A549 treated with AZD2906 at 1 μM for 4 hours (cell line): ENCODE measurements at places on chromosomes 5 and 9. TPM values are rescaled to one million over a fixed set of nuclear protein-coding genes. Genes with fewer than 3 reads are reported as not detected.

Gene KIF12
- total RNA-seq, result 1.3 to 1.9 TPM (median 1.5 TPM) in 5 replicates

Gene IL4
- total RNA-seq, result not detected in 5 replicates

Gene SPINK7
- total RNA-seq, result not detected in 5 replicates

Gene NAIP
- total RNA-seq, result 0.32 to 0.46 TPM (median 0.40 TPM) in 5 replicates

Gene LRRC19
- total RNA-seq, result not detected in 5 replicates

Gene SSNA1
- 98.0 to 157 TPM (median 144 TPM) in 5 replicates for total RNA-seq

Gene SPINK13
- total RNA-seq, result 0.24 to 0.66 TPM (median 0.38 TPM) in 5 replicates

Gene TMEM215
- total RNA-seq, result 0.02 to 0.03 TPM in 2 of 5 replicates, not detected in the others

Gene ARHGEF37
- 2.4 to 2.8 TPM (median 2.6 TPM) in 5 replicates for total RNA-seq

Gene PCDHGA11
- total RNA-seq, result not detected in 5 replicates

Gene CDC20B
- total RNA-seq, result 0.03 to 0.10 TPM (median 0.07 TPM) in 5 replicates

Gene SSBP2
- 13.2 to 15.5 TPM (median 14.9 TPM) in 5 replicates for total RNA-seq

Gene FOXD4L6
- 0.06 to 0.09 TPM in 2 of 5 replicates, not detected in the others for total RNA-seq

Gene KIAA0825
- 0.52 to 0.60 TPM (median 0.53 TPM) in 5 replicates for total RNA-seq

Gene FIBCD1
- 14.3 to 27.2 TPM (median 25.1 TPM) in 5 replicates for total RNA-seq

Gene CORO2A
- 1.2 to 1.8 TPM (median 1.8 TPM) in 5 replicates for total RNA-seq

Gene PAEP
- total RNA-seq, result 0.24 to 0.43 TPM (median 0.26 TPM) in 5 replicates

Gene AGXT2
- total RNA-seq, result not detected in 5 replicates

Gene PCDHGA1
- total RNA-seq, result 0.23 to 0.32 TPM (median 0.27 TPM) in 5 replicates

Gene PTPRD
- 0.13 to 0.49 TPM (median 0.26 TPM) in 5 replicates for total RNA-seq

Gene URM1
- total RNA-seq, result 68.1 to 87.1 TPM (median 84.3 TPM) in 5 replicates

Gene DCAF12
- total RNA-seq, result 34.3 to 41.6 TPM (median 39.5 TPM) in 5 replicates

Gene SLIT3
- 13.0 to 18.1 TPM (median 16.5 TPM) in 5 replicates for total RNA-seq

Gene ZNF367
- 5.3 to 6.2 TPM (median 5.6 TPM) in 5 replicates for total RNA-seq

Gene CERCAM
- total RNA-seq, result 34.2 to 41.0 TPM (median 36.2 TPM) in 5 replicates

Gene ACTBL2
- total RNA-seq, result 0.06 to 0.07 TPM in 2 of 5 replicates, not detected in the others

Gene TMOD1
- total RNA-seq, result 1.3 to 2.0 TPM (median 1.6 TPM) in 5 replicates
